CD8-positive, alpha-beta T cell (primary cell): ENCODE measurements at places on chromosomes 13 and 19. TPM values are rescaled to one million over a fixed set of nuclear protein-coding genes. Genes with fewer than 3 reads are reported as not detected.
A peak's percentile ranks its signal among the peaks of the same experiment; 100 is the strongest.

GRCh38 chr19:4967738-4968461 lies 1.0 kb upstream of the KDM4B start:
- DNase-seq = no peak

GRCh38 chr19:49844138-49845095 lies 6.5 kb upstream of the PTOV1 start:
- DNase-seq = no peak

DNA sequence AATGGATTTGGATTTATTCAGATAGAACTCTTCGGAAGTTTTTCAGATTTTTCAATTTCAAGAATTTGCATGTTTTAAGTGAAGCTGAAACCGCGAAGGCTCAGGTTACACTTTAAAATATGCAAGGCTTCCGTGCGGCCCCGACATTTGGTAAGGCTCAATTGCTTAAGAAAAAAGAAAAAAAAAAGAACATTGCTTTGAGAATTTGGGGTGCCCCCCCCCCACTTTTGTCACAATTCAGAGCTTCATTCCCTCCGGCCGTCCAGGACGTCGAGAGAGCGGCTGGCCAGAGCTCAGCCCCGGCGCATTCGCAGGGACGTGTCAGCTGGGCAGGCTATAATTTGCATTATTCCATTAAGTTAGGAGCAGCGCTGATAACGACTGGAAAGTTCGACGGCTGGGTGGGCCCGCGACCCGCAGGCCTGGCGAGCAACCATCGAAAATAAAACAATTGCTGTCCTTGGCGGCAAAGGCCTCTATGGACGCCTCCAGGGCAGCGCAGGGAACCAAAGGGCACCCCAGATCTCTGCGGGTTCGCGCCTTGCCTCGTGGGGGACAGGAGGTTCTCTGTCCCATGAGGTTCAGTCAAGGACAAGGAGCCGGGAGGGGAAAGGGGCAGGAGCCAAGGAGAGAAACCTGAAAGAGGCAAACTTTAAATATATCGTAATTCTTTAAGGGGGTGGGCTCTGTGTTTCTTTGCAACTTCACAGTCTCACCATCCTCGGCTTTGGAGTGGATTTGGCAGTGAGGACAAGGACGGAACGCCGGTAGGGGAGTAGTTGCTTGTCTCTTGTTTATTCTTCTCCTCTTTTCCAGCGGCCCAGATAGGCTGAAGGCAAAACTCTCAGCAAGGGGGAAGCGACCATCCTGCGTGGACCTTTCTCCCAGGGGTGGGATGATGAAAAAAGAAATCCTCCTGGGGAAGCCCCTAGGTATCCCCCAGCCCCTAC lies 7.0 kb downstream of the SOX21 start:
- DNase-seq = no peak

GRCh38 chr19:56594783-56595547 lies at the start of gene ZNF71:
Gene ZNF71 (plus strand): TSS chr19:56595302. CDS start chr19:56601559, 6,257 bp downstream.
- peak; percentile 82 for DNase-seq

DNA sequence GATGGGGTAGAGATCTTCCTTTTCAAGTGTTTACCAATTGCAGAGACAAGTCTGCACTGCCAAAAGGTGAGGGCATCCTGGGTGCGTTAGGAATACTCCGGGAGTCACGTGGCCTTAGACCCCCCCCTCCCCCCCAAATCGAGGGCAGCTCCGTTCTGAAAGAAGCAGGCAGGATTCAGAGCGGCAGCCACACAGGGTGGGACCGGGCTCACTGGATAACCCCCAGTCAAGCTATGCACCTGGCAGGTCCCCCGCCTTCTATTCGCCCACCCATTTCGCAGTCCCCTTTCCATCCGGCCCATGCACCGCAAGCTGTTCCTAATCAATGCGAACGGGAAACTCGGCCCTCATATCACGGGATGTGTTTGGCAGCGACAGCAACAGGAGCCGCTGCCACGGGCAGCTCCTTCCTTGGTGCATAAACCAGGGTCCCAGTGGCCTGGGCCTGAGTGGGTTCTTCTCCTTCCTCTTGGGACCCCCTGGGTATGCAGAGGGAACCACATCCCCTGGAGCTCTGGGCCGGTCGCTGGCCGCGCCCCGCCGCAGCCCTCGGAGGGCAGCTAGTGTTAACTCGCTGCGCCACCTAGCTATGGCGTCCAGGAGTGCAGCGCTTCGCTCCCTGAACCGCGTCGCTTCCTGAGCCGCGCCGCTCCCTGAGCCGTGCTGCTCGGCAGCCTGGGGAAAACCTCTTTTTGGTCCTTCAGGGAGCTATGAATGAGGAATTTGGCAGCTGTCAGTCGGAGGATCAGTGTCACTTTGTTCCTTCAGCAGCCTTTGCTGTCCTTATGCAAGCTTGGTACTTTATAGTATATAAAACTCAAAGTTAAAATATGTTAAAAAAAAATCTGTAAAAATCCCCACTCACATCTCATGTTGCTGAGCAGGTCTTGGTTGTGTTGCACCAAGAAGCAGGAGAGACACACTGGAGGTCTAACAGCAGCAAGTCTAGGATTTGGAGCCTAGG lies 41.4 kb downstream of the LYL1 start:
- peak; percentile 86 for DNase-seq

The ZNF230 gene
- total RNA-seq = 3.8 TPM

- DNase-seq = no peak
These were observed 4.8 kb downstream of the B3GLCT start for GRCh38 chr13:31204592-31204991.

- no peak for DNase-seq
These were observed 58.0 kb downstream of the USPL1 start for GRCh38 chr13:30675717-30676116.

The ZNF813 gene
- 3.8 TPM for total RNA-seq

- no peak for DNase-seq
These were observed 214.2 kb downstream of the LACC1 start for GRCh38 chr13:44093607-44094564.

The TYROBP gene
- total RNA-seq = 5.2 TPM

- peak; percentile 67 for DNase-seq
These were observed at the start of gene ZNF296 for GRCh38 chr19:45076029-45076850. Gene ZNF296 (minus strand): TSS chr19:45076478. CDS start chr19:45076373, 105 bp downstream.

DNA sequence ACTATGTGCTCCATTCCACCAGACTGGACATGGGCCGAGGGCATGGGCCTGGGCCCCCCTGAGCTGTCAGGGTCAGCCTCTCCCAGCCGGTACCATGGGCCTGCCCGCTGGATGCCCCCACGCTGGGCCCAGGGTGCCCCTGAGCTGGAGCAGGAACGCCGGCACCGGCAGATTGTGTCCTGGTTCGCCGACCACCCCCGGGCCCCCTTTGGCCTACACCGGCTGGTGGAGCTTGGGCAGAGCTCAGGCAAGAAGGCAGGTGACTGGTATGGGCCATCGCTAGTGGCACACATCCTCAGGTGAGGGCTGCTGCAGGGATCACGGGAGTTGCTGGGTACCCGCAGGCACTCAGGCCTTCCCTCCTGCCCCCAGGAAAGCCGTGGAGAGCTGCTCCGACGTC lies 3.1 kb downstream of the ATG4D start:
- DNase-seq = no peak

GRCh38 chr19:6108721-6109633 lies 1.3 kb downstream of the RFX2 start:
- peak; percentile 39 for DNase-seq

DNA sequence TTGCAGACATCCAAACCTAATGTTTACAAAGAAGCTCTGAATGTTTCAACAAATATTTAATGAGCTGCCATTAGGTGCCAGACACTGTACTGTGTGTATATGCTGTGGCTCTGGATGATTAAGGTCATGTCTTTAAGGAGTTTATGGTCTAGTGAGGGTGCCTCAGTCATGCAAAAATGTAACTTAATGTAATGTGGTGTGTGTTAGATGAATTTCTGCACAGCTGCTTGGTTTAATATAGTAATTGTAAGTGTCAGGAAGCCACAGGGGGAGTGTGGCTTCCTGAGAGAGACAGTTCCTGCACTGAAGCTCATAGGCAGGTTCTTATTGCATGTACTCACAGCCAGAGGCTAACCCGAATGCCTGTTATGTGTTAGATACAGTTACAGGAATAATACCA lies 43.3 kb downstream of the SPATA13 start:
- DNase-seq = no peak

DNA sequence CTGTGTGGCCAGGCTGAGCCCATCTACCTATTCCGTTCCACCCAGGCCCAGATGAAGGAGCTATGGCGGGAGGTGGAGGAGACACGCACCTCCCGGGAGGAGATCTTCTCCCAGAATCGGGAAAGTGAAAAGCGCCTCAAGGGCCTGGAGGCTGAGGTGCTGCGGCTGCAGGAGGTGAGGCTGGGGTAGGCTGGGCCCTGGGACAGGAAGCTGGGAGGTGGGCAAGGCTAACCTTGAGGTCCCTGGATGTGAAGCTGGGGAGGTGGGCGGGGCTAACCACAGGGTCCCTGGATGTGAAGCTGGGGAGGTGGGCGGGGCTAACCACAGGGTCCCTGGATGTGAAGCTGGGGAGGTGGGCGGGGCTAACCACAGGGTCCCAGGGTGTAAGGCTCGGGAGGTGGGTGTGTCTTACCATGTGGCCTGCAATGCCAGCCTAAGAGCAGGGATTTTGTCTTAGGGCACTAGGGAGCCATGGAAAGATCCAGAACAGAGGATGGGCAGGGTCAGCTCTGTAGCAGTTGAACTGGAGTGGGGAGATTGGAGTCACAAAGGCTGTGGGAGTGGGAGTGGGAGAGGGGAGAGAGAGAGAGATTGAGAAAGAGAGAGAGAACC lies 36.9 kb downstream of the KCNC3 start:
- DNase-seq = no peak

The CYP4F22 gene
- total RNA-seq = 0.46 TPM

- no peak for DNase-seq
These were observed 16.7 kb downstream of the PIP5K1C start for GRCh38 chr19:3683405-3684053.

GRCh38 chr13:99078017-99078771 lies 100.3 kb upstream of the DOCK9 start:
- no peak for DNase-seq

GRCh38 chr19:18543814-18544475 lies 572 bp upstream of the FKBP8 start:
- peak; percentile 68 for DNase-seq

DNA sequence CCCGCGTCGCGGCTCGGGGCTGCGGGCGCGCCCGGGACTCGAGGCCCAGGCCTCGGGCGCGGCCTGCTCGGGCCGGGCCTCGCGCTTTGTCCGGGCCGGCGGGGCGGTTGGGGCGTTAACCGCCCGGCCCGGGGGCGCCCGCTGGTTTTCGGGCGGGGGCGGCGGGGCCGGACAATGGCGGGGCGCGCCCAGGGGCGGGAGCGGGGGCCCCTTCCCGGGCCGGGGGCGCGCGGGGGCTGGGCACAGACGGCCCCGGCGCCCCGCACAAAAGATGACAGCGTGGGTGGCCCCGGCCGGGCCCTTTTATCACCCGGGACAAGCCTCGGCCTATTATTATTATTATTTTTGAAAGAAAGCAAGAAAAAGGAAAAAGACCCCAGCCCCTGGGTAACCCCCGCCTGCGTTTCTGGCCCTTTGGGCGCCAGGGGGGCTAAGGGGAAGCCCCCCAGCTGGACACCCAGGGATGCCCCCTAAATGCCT lies 419 bp downstream of the KDM4B start:
- no peak for DNase-seq

The ZNF473 gene
- total RNA-seq = 5.8 TPM

DNA sequence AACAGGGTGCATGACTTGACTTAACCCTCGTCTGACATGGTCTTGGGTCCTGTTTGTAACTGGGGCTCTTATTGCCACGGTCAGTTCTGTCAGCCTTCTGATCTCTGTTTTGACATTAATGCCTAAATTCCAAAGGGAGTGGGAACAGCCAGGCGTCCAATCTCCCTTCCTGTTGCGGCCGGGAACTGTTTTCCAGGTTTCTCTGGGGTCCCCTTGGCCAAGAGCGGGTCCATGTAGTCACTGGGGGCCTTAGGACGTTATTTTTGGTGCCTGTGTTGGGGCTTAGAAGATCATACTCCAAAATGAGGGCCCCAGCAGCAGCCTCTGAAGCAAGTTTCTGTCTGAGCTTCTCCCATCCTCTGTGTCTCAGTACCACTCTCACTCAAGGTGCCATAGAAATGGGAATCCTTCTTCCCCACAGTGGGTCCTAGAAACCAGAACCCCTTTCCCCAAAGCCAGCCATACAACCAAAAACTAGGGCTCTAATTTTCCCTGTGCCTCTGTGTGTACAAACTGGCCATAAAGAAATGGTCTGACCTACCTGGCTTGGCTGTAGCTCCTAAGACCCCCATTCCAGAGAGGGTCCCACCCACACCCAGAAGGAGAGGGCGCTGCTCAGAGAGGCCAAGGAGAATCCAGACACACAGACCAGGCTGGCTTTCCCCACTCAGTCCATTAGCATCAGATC lies 50.4 kb downstream of the C13orf46 start:
- no peak for DNase-seq

GRCh38 chr13:50577806-50578205 lies 265.7 kb downstream of the DLEU7 start:
- no peak for DNase-seq

DNA sequence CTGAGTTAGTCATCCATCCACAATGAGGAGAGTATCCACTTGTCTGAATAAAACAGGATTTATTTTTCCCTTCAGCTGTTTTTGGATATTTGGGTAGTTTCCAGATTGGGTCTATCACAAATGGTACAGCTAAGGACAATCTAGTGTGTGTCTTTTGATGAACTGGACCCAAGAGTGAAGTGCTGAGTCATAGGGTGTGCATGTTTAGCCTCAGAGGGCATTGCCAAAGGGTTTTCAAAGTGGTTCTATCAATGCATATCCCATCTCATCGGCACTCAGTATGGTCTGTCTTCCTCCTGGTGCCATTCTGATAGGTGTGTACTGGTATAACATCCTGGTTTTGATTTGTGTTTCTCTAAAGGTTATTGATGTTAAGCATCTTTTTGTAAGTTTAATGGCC lies 62.3 kb downstream of the GSX1 start:
- no peak for DNase-seq

DNA sequence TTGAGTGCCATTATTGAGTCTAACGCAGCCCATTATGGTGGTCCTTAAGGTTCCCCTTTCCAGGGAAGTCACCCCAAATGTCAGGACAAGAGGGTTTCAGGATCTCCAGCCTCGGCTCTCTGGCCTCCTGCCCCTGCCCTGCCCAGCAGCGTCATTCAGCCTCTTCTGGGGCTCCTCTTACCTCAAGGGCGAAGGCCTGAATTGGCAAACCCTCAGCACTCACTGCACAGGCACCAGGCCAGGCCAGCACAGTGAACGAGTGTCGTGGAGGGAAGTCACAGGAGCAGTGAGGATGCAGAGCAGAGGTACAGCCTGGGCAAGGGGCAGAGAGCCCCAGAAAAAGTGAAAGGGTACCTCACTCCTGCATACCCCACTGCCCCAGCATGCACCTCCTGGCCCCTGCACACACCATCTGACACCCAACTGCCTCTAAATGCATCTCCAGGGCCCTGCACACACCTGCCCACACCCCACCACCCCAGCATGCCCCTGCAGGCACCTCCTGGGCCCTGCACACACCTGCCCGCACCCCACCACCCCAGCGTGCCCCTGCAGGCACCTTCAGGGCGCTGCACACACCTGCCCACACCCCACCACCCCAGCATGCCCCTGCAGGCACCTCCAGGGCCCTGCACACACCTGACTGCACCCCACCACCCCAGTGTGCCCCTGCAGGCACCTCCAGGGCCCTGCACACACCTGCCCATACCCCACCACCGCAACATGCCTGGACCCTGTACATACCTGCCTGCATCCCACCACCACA lies 19.8 kb downstream of the SLC25A42 start:
- DNase-seq = no peak

- DNase-seq = no peak
These were observed 32.2 kb downstream of the ZNF557 start for GRCh38 chr19:7101498-7102253.
